ENCODE measurements at places on chromosomes 5 and 9.

- no peak for DNase-seq
These were observed 461.5 kb downstream of the ANXA1 start for GRCh38 chr9:73613092-73613701.

GRCh38 chr5:147084702-147085101, 150.1 kb upstream of the STK32A start:
- DNase-seq: no peak

DNA sequence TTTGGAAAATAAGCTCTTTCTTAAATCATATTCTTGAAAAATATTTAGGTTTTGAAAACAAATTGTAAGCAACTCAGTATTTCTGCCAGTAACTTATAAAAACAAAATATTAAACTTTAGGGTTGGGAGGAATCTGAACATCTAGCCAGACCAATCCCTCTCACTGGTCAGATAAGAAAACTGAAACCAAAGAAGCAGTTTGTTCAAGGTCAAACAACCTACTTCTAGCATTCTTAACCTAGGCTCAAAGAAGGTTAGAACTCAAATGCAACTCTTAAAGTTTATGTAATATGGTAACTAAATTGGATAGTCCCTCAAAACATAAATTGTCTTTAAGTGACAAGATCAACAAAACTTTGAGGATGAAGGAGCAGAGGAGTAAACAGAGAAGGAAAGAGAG, 374.9 kb upstream of the TNC start:
- DNase-seq: no peak

DNA sequence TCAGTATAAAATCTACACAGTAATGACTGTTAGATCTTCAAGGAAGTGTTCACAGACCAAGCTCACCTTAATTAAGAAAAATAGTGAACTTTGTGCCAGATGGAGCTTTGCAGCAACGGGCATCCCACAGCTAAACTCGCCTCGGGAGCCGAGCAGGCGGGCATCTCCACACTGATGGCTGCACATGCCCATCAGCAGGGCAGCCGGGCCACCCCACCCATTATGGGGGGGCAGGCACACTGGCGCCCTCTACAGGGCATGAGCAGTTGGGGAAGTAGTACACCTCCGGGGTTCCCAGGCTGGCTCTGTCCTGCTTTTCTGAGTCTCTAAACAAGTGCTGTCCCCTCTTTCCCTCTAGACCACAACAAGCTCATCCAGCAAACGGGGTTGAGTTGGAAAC, 21.6 kb downstream of the ANKS6 start:
- DNase-seq: no peak

GRCh38 chr5:9421884-9422283, 124.0 kb downstream of the SEMA5A start:
- no peak for DNase-seq

DNA sequence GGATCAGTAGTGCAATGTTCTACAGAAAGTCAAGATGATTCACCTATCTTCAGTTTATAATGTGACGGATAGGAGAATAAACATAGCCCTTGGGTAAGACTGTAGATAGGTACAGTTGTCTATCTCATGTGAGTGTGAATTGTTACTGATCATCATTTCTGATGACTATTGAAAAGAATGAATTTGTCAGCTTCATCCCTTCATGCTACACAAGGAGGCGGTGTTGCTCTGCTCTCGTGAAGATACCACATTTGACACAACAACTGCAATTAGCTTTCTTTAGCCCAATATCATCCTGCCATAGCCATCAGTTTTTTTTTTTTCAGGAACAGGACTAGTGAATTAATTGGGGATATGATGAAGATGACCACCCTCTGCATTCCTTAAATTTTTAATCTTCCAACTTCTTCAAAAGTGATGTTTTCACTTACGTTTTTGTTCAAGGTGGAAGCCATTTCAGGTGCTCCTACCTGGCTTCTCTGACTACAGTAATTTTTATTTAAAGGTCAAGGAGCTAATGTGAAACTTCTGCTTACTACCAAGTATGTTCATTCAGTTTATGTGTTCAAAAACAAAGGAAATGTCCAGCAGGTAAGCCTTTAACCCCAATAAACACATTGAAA, 152.9 kb upstream of the MOCS2 start:
- no peak for DNase-seq

GRCh38 chr5:14125262-14125661, 17.9 kb upstream of the TRIO start:
- no peak for DNase-seq

- DNase-seq: no peak
These were observed 4.2 kb downstream of the TRIM7 start for GRCh38 chr5:181200816-181201215.

- no peak for DNase-seq
These were observed 446.9 kb downstream of the SEMA5A start for GRCh38 chr5:9098990-9099389.

- no peak for DNase-seq
These were observed 96.1 kb upstream of the SGCD start for GRCh38 chr5:156230887-156231286.

- no peak for DNase-seq
These were observed 53.9 kb downstream of the AHRR start for GRCh38 chr5:375336-375920.

- DNase-seq: peak; percentile 24
These were observed 1.2 kb downstream of the MIER3 start for GRCh38 chr5:56950626-56951125.

GRCh38 chr5:68071736-68072135, 143.8 kb upstream of the PIK3R1 start:
- DNase-seq: no peak

GRCh38 chr5:61177716-61178115, 15.4 kb upstream of the SMIM15 start:
- DNase-seq: no peak

- DNase-seq: no peak
These were observed 11.5 kb upstream of the FRMPD1 start for GRCh38 chr9:37639109-37639762.

- no peak for DNase-seq
These were observed 48.8 kb downstream of the FANCC start for GRCh38 chr9:95268681-95269080.
